Neural progenitor cell (in vitro differentiated cells): ENCODE measurements at places on chromosomes 1 and 21.

- no peak for DNase-seq
- peaks cover 10% of the 10 kb centered on the region for H3K27me3 ChIP-seq
- H3K27ac ChIP-seq, result no peak overlapping the region
- peaks cover 21% of the 10 kb centered on the region for H3K4me1 ChIP-seq
- no peaks in the 10 kb centered on the region for H3K36me3 ChIP-seq
Measured at GRCh38 chr1:33370301-33370700, 49.4 kb upstream of the A3GALT2 start.

DNA sequence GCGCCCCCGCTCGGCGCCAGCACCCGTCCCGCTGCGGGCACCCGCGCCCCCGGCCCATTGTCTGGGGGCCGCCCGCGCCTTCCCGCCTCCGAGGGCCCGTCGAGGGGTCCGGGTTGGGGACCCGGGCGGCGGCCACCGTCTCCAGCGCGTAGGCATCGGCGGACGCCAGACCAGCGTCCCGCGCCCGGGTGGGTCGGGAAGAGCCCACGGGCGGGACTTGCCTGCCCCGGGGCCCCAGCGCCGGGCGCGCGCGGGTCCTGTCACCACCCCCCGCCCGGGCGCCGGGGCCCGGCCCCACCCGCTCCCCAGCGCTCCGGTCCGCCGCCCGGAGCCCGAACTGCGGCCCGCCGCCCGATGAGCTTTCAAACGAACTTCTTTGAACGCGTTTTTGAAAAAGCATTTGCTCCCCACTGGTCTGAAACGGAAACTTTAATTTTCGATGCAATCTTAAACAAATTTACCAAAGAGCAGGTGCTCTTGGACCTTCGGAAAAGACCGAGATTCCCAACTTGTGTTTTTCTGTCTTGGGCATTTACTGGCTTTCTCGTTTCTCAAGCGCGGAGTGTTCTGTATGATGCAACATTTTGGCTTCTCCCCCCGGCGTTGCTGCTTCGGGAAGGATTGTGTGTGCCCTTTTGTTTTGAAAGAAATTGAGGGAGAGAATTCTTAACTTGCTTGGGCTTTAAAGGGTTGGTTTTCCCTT lies 615 bp downstream of the CLIC4 start:
- peak overlapping the region; percentile 66 for H3K27ac ChIP-seq
- no peaks in the 10 kb centered on the region for H3K36me3 ChIP-seq
- no peaks in the 10 kb centered on the region for H3K27me3 ChIP-seq
- peaks cover 9% of the 10 kb centered on the region for H3K4me1 ChIP-seq
- peak; percentile 63 for DNase-seq
- H3K4me3 ChIP-seq, result peak overlapping the region; percentile 99

GRCh38 chr1:22803833-22804232 lies 93.2 kb downstream of the EPHB2 start:
- H3K27me3 ChIP-seq, result no peaks in the 10 kb centered on the region
- DNase-seq, result no peak
- peaks cover 83% of the 10 kb centered on the region for H3K4me1 ChIP-seq

DNA sequence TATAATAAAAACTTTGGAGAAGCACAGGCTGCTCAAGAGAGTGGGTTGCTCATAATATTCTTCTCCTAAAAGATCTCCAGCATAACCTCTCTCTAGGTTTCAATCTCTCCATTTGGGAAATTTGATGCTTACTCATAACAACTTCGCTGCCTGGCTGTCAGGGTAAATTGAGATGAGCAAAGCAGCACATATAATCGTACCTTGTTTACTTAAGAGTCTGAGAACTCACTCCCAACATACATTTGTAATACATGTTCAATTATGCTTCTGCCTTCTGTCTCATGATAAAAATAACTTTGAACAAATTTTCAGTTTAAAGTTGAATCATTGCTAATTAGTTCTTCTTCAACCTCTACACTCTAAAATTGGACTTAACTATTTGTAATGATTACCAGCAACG lies 68.9 kb downstream of the DUSP10 start:
- DNase-seq, result no peak
- H3K4me1 ChIP-seq, result no peaks in the 10 kb centered on the region

GRCh38 chr1:177243773-177244172 lies 73.0 kb downstream of the BRINP2 start:
- H3K36me3 ChIP-seq, result no peaks in the 10 kb centered on the region
- no peak for DNase-seq
- H3K27me3 ChIP-seq, result no peaks in the 10 kb centered on the region
- peaks cover 20% of the 10 kb centered on the region for H3K4me1 ChIP-seq
- H3K4me3 ChIP-seq, result no peak overlapping the region

DNA sequence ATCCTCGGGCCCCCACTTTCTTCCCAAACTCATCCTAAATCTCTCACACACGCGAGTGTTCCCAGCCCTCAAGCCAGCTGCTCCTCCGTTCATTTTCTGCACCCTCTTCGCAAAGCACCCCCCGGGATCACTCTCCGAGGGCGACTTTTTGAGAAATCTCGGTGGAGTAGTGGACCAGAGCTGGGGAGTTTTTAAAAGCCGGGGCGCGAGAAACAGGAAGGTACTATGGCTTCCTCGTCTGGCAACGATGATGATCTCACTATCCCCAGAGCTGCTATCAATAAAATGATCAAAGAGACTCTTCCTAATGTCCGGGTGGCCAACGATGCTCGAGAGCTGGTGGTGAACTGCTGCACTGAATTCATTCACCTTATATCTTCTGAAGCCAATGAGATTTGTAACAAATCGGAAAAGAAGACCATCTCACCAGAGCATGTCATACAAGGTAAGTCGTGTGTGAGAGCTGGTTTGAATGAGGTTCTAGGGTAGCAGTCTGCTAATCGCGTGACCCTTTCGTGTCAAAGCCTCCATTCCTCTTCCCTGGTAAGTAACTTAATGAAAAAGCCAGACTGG lies 800 bp downstream of the DR1 start:
- peak overlapping the region; percentile 72 for H3K4me3 ChIP-seq
- peak; percentile 50 for DNase-seq
- H3K27me3 ChIP-seq, result no peaks in the 10 kb centered on the region
- no peaks in the 10 kb centered on the region for H3K36me3 ChIP-seq

DNA sequence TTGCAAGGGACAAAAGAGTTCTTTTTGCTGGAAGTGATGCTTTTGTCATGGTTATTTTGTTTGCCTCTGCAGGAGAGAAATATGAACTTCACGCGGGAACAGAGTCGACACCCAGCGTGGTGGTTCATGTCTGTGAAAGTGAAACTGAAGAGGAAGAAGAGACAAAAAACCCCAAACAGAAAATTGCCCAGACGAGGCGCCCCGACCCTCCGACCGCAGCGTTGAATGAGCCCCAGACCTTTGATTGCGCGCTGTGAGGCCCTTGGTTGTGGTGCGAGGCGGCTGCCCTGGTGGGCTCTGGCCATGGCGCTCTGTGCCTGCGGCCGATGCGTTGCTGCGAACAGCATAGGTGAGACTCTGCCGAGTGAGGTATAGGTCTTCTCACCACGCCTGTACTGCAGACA lies 20.9 kb upstream of the NCMAP start:
- no peak overlapping the region for H3K4me3 ChIP-seq
- no peak overlapping the region for H3K27ac ChIP-seq
- DNase-seq, result no peak
- H3K27me3 ChIP-seq, result no peaks in the 10 kb centered on the region
- H3K4me1 ChIP-seq, result no peaks in the 10 kb centered on the region

DNA sequence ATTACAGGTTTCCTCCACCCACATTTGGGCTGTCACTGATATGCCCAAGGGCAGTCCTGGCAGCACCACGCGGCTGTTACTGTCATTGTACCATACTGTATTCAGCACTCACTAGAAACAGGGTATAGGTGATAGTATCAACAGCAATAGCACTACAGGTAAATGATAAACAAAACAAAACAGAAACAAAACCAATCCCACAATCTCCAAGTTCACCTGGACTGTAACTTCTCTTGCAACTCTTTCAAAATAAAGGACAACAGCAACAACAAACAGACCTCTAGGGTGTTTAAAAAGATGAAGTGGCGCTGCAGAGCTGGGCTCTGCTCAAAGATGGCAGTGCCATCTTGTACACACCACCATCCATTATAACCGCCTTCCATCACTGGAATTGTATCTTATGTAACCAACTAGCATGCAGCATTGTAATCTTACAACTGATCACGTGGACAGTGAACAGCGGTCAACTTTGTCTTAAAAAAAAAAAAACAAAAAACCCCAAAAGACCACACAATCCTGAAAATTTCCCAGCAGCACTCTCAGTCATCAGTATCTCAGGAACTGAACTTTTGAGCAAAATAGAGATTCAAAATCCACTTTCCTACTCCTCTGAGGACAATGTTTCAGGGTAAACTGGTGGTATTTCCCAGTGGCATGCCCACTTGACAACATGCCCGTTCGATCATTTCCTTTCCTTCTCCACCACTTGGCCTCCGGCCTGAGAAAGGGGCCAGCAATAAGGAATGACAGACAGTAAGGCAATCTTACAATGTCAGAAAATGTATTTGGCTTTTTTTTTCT lies 3.8 kb downstream of the IRF2BP2 start:
- H3K27ac ChIP-seq, result no peak overlapping the region
- H3K36me3 ChIP-seq, result peaks cover 4% of the 10 kb centered on the region
- DNase-seq, result no peak
- peaks cover 53% of the 10 kb centered on the region for H3K4me1 ChIP-seq
- H3K27me3 ChIP-seq, result no peaks in the 10 kb centered on the region

DNA sequence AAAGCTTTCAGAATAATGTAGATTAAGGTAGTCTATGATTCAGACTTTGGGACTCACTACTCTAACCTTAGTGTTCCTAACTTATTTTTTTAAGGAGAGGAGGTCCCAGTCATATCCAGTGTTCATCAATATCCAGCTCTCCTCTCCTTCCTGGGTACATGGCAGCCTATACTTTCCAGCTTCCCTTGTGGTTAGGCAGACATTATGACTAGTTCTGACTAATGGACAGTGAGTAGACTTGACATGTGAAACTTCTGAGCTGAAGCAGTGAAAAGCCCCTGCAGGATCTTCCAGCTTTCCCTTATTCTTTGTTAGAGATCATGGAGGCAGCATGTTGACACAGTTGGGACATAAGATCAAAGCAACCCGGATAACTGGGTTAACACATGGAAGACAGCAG lies 144.2 kb downstream of the PTPRU start:
- no peaks in the 10 kb centered on the region for H3K36me3 ChIP-seq
- DNase-seq, result no peak
- H3K27ac ChIP-seq, result no peak overlapping the region
- H3K4me3 ChIP-seq, result no peak overlapping the region
- H3K27me3 ChIP-seq, result no peaks in the 10 kb centered on the region
- H3K4me1 ChIP-seq, result peaks cover 3% of the 10 kb centered on the region

DNA sequence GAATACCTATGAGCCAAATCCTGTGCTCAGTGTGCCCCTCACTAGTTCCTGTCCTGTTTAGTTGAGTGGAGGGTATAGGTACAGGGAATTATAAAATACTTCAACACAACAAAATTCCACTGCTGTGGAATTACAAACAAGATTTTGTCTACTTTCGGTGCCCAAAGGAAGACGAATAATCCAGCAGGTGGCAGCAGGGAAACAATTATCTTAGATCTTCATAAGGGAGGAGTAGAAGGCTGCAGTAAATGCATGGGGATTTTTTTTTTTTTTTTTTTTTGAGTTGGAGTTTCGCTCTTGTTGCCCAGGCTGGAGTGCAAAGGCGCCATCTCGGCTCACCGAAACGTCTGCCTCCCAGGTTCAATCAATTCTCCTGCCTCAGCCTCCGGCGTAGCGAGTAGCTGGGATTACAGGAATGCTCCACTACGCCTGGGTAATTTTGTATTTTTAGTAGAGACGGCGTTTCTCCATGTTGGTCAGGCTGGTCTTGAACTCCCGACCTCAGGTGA lies 2.0 kb upstream of the PIP5K1A start:
- no peak overlapping the region for H3K27ac ChIP-seq
- H3K36me3 ChIP-seq, result no peaks in the 10 kb centered on the region
- H3K27me3 ChIP-seq, result peaks cover 4% of the 10 kb centered on the region
- H3K4me1 ChIP-seq, result peaks cover 13% of the 10 kb centered on the region
- H3K4me3 ChIP-seq, result no peak overlapping the region

DNA sequence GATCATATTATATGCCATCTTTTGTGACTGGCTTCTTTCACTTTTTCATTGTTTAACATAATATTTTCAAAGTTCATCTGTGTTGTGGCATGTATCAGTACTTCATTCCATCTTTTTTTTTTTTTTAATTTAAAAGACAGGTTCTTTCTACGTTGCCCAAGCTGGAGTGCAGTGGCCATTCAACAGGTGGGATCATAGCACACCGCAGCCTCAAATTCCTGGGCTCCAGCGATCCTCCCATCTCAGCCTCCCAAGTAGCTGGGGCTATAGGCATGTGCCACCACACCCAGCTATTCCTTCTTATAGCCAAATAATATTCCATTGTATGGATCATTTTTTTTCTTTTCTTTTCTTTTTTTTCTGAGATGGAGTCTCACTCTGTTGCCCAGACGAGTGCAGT lies 34.6 kb upstream of the ZNF281 start:
- DNase-seq, result no peak
- no peak overlapping the region for H3K4me3 ChIP-seq
- H3K27me3 ChIP-seq, result no peaks in the 10 kb centered on the region
- no peak overlapping the region for H3K27ac ChIP-seq
- H3K36me3 ChIP-seq, result no peaks in the 10 kb centered on the region

GRCh38 chr1:16721871-16722641 lies 18.3 kb upstream of the RNU1-4 start:
- no peaks in the 10 kb centered on the region for H3K4me1 ChIP-seq
- no peak overlapping the region for H3K4me3 ChIP-seq
- H3K27me3 ChIP-seq, result peaks cover 6% of the 10 kb centered on the region
- DNase-seq, result peak; percentile 1

GRCh38 chr21:31252611-31253010 lies 91.5 kb downstream of the TIAM1 start:
- no peaks in the 10 kb centered on the region for H3K36me3 ChIP-seq
- DNase-seq, result peak; percentile 72
- H3K27ac ChIP-seq, result peak overlapping the region; percentile 61
- peaks cover 37% of the 10 kb centered on the region for H3K4me1 ChIP-seq

GRCh38 chr1:68093737-68094136 lies 43.3 kb upstream of the DIRAS3 start:
- H3K36me3 ChIP-seq, result no peaks in the 10 kb centered on the region
- DNase-seq, result no peak
- no peak overlapping the region for H3K27ac ChIP-seq

DNA sequence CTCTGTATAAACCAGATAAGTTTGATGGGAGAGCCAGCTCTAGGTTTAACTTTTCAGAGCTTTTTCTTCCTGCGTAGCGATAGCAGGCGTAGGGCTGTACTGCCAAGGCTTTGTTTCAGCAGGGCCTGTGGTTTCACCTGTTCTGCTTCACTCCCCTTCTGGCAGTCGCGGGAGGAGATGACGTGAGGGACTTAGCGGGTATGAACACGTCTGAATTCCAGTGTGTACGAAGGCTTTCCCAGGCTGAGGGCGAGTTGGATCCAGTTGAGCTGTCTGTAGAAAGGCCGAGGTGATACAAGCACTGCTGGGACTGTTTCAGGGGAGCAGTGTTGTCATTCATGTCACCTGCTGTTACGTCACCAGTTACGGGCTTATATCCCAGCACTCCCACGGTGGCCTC lies 21.2 kb downstream of the PEX14 start:
- H3K36me3 ChIP-seq, result no peaks in the 10 kb centered on the region
- H3K27me3 ChIP-seq, result no peaks in the 10 kb centered on the region
- H3K27ac ChIP-seq, result no peak overlapping the region
- peaks cover 42% of the 10 kb centered on the region for H3K4me1 ChIP-seq
- no peak for DNase-seq
